HuH-7 (cell line): ENCODE measurements at places on chromosomes 12 and 14.

DNA sequence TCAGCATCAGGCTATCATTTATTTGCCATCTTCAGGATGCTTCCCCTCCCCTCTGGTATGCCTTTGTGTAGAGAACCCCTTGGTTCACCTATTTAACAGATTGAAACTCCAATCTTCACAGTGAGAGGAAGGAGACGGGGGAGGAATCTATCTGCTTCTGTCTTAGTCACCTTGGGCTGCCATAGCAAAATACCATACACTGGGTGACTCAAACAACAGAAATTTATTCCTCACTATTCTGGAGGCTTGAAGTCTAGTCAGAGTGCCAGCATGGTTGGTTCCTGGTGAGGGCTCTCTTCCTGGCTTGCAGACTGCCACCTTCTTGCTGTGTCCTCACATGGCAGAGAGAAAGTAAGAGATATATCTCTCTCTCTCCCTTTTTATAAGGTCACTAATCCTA, 13.5 kb upstream of the EML1 start:
- no peak for DNase-seq

GRCh38 chr14:54766276-54767138, 136.1 kb downstream of the GCH1 start:
- no peak for DNase-seq

GRCh38 chr12:1350055-1350933, 244.1 kb downstream of the FBXL14 start:
- no peak for DNase-seq

DNA sequence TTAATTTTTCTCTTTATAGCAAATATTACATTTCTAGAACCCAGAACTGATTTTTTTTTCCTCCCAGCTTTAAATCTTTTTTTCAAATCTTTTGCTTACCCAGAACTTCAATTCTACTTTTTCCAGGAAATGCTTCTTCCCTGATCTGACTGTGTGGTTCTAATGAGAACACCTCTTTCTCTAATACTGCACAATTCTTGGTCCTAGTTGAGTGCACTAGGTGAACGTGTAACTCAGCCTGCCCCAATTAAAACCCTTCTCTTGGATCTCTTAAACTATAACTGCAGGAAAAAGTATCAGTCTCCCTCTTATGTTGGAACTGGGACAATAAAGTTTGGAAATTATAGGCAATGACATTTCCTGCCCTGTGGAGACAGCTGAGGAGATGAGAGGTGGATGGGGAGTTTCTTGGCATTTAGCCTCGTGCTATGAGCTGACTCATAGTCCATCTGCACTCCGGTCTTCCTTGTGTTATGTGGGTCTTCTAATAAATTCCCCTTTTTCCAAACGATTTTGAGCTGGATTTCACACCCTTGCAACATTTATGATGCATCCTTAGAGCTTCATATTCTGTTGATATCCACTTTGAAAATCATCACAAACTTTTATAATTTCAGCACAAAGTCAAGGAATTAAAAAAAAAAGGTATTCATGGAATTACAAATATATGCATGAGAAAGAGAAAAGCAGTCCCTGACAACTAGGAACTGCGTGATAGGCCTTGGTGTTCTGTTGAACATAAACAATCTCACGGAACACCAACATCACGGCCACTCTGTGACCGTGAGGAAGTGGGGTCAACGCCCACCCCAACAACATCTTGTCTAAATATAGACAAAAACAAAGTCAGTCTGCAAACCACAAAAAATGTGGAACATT, 52.4 kb downstream of the BRMS1L start:
- DNase-seq, result no peak

- DNase-seq, result no peak
Observed at GRCh38 chr14:76775695-76776427, 14.6 kb downstream of the VASH1 start.

DNA sequence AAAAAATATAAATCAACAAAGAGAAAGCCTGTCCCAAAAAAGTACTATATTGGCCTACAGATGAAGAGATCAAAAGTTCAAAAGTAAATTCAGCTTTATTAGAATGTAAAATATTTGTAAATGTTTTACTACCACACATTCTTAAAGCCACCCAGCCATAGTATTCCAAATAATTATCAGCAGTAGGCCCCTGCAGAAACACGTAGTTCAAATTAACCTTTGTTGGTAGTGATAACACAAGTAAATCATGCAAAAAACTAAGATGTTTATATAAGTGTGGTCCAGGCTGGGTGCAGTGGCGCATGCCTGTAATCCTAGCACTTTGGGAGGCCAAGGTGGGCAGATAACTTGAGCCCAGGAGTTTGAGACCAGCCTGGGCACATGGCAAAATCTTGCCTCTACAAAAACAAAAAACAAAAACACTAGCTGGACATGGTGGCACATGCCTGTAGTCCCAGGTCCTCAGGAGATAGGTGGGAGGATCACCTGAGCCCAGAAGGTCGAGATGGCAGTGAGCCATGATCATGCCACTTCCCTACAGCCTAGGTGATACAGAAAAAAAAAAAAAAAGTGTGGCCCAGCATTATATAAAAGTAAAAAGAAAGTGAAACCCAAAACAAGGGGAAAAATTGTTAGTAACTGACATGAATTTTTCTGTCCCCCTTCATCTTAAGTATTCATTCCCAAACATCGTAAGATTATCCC, 17.9 kb downstream of the SPTLC2 start:
- DNase-seq, result no peak

DNA sequence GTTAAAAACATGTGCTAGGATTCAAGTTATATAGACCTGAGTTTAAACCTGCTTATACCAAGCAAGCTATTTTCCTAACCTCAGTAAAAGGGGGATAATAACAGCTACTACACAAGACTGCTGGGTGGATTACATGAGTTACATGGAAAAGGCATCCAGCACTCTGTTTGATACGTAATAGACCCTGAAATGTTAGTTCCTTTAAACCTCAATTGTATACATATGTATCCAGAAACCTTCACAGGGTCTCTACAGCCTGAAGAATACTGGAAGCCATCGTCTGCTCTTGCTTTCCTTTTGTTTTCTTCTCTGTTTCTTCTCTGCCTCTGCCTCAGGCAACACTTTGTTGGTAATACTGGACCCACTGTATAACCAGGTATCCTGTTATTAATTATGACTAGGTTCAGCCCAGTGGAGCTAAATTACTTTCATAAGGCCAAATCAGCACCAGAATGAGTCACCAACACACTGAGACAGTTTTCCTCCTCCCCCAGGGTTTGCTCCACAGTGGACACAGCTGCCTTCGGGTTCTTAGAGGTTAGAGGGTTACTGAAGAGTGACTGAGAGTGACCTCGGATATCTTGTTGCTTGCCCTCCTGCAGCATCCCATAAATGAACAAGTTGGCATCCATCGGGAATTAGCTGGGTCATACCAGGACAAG, 127.1 kb downstream of the CAPZA3 start:
- DNase-seq, result no peak
